ENCODE measurements at places on chromosomes 3 and 15.

GRCh38 chr3:851098-851790 lies 241.6 kb upstream of the CNTN6 start:
- no peak for DNase-seq

GRCh38 chr15:75431270-75431669 lies 20.2 kb downstream of the SIN3A start:
- no peak for DNase-seq

DNA sequence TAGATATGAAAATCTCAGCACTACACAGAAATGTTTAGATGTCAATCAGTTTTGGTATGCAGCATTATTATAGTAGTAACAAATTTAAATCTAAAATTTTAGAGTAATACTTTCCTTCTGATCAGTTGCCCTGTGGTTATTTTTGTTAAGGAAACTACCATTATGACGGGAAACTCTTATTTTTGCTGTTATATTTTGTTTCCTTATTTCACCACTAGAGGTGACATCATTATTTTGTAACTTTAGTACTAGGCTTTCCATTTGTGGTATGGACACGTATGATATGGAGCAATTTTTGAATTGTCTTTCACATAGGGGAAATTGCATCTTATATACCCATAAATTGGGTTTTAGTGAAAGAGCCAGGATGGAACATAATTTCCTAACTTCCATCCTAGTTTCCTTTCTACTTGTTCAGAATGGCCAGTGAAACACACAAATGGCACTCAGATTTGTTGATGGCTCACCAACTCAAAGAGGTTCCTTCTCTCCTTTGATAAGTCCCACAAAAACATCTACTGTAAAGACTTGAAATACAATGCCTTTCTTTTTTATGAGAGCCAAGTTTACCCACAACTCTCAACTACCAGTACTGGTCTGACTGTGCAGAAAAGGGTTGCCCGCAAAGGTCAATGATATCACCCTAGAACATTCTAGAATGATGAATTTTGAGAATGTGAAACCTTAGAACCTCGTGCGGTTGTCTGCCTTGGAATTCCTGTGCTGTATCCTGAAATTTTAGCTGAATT lies 19.4 kb upstream of the PPP4R2 start:
- DNase-seq = no peak

GRCh38 chr3:182737825-182738224 lies 55.5 kb upstream of the ATP11B start:
- no peak for DNase-seq

- DNase-seq = no peak
Observed at GRCh38 chr3:188580659-188581058, 426.7 kb downstream of the LPP start.

GRCh38 chr15:58330741-58331559 lies 100.8 kb upstream of the LIPC start:
- no peak for DNase-seq

DNA sequence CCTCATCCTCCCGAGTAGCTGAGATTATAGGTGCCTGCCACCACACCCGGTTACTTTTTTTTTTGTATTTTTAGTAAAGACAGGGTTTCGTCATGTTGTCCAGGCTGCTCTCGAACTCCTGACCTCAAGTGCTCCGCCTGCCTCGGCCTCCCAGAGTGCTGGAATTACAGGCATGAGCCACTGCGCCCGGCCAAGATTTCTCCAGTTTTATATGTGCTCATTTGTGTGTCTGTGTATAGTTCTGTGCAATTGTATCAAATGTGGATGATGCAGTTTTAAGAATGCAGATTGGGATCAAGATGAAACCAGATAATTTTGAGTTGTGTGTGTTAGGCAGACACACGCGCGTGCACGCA lies 68.3 kb downstream of the SLCO3A1 start:
- no peak for DNase-seq

DNA sequence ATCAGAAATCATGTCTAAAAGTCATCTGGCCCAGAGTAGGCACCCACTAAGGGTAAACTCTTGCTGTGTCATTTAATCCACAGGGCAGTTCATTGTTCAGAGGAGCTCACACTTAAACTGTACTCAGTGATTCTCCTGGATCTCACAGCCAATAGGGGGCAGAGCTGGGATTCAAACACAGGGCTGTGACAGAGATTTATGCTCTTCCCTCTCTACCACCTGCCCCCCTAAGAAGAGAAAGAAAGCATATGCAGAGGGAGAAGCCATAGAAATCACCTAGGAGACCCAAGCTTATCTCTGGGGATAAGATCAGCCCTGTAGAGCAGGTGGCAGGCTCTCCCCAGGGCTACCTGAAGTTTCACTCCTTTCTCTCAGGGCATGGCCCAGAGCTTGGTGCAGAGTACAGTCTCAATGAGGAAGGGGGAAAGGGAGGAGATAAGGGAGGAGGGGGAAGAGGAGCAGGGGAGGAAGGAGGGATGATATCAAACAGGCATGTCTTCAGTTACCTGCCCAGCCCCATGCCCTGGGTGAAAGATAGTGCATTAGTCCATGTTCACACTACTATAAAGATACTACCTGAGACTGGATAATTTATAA lies 51.8 kb upstream of the ADPGK start:
- DNase-seq = no peak

- DNase-seq = peak; percentile 15
Observed at GRCh38 chr3:29642393-29643033, 361.6 kb downstream of the RBMS3 start.

- DNase-seq = peak; percentile 59
Observed at GRCh38 chr15:60444289-60444912, 34.5 kb downstream of the ICE2 start.

DNA sequence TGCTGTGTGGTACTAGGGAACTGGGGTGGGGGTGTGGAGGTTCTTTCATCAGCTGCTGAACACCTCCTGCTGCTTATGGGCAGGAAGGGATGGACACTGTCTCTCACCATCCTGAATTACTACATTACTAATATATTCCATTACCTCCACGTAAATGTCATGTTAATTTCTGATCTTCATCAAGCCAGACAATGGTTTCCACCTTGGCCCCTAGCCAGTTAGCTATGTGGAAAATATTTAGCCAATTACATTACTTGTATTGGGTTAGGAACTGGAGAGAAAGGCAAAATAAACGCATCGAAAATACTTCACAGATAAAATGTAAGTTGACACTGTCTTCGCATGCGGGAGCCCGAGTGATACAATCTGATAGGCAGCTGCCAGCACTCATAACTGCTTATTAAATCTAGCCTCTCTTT lies 95.1 kb downstream of the FOXP1 start:
- DNase-seq = peak; percentile 56

DNA sequence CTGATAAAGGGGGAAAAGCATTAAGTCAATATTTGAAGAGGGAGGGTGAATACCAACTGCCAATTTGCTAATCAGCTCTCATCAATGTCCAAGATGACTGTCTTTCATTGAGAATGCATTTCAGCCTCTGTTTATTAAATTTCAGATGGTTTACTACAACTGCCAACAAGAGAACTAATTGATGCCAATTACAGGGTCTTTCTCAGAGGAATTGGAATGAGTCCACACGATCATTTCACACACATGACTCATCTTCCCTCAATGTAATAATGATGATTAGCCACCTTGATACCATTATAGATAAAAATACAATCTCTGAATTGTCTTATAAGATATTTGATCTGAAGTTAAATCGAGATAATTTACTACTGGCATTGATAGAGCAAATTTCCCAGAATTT lies 1274.4 kb downstream of the ROBO2 start:
- DNase-seq = no peak

GRCh38 chr15:79994615-79995014 lies 23.6 kb upstream of the BCL2A1 start:
- no peak for DNase-seq

GRCh38 chr3:166100730-166101129 lies 263.5 kb upstream of the BCHE start:
- DNase-seq = no peak

- peak; percentile 72 for DNase-seq
Observed at GRCh38 chr3:32391643-32392535, at the start of gene CMTM7. CMTM7 (plus strand) TSS chr3:32391853; CDS start chr3:32391907, 54 bp downstream.

GRCh38 chr3:153400641-153401040 lies 238.6 kb downstream of the RAP2B start:
- DNase-seq = no peak

DNA sequence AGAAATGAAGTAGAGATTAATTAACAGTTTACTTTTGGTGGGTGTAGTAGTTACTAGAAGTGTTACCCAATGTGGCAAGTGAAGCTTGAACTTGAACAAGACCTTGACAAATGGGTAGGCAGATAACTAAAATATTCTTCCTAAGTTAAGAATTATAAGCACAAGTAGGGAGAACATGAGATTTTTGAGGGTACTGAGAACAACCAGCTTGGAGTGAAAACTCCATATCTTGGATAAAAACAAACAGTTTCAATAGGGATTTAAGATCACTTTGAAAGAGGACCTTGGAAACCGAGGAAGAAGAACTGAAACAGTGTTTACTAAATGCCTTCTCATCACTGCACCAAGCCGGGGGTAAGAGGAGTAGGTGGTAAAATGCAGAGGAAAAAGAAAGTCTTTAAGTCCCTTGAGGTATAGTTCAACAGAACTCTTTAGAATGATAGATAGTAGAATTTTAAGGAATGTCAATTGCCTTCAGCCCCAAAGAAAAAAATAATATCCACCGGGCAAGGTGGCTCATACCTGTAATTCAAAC lies 496.7 kb downstream of the NAALADL2 start:
- no peak for DNase-seq

GRCh38 chr3:39108200-39108710 lies 775 bp downstream of the TTC21A start:
- DNase-seq = no peak

DNA sequence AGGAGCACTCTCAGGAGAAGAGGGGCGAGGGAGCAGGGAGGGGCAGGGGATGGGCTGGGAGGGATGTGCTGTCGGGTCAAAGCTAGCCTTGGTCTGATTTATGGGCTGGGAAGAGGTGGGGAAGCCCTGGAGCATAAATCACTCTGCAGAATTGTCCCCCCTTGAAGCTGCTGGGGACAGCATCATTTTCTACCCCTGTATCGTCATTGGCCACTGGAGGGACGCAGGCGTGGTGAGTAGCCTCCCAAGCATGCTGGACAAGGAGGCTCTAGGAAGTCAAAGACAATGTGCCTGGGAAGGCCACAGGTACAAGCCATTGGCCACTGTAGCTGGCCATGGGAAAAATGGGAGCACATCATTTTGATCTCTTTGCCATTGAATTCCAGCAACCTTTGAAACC lies 175.5 kb upstream of the CTDSPL start:
- no peak for DNase-seq

- DNase-seq = no peak
Observed at GRCh38 chr3:75272691-75273090, 391.4 kb upstream of the FRG2C start.

All from dermis blood vessel endothelial cell (primary cell).